Ovary (tissue), 10 donors: ENCODE measurements at places on chromosomes 1 and 21. TPM values are rescaled to one million over a fixed set of nuclear protein-coding genes. Genes with fewer than 3 reads are reported as not detected.

GRCh38 chr21:37346841-37347430, 19.6 kb upstream of the DYRK1A start:
- H3K27me3 ChIP-seq = peaks cover 3% of the 10 kb centered on the region
- H3K36me3 ChIP-seq = no peaks in the 10 kb centered on the region

DNA sequence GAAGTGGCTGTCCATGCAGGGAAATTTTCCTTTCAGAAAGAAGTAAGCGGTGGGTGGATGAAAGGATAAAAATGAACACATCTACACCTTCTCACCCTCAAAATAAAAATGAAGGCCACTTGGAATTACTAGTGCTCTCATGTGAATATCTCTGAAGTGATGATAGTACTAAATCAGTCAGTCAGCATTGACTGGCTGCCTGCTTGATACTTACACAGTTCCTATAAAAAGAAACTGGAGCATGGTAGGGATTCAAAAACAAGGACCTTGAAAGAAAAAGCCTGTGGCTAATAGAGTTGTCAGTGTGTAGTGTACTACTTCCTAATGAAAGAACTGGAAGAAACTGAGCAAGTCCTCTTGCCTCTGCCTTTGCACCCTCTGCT, 239.7 kb downstream of the HLX start:
- no peaks in the 10 kb centered on the region for H3K4me1 ChIP-seq
- no peak overlapping the region for H3K27ac ChIP-seq
- H3K4me3 ChIP-seq = no peak overlapping the region
- no peaks in the 10 kb centered on the region for H3K36me3 ChIP-seq
- no peaks in the 10 kb centered on the region for H3K27me3 ChIP-seq
- no peak for DNase-seq

- DNase-seq = no peak
- no peaks in the 10 kb centered on the region for H3K27me3 ChIP-seq
- no peak overlapping the region for H3K27ac ChIP-seq
- no peaks in the 10 kb centered on the region for H3K36me3 ChIP-seq
Observed at GRCh38 chr21:44907225-44907965, 13.3 kb downstream of the ITGB2 start.

The TEX38 gene
- total RNA-seq = not detected

- H3K4me3 ChIP-seq = no peak overlapping the region
- H3K27me3 ChIP-seq = no peaks in the 10 kb centered on the region
- DNase-seq = no peak
- no peaks in the 10 kb centered on the region for H3K36me3 ChIP-seq
- no peak overlapping the region for H3K27ac ChIP-seq
Observed at GRCh38 chr1:235416662-235417049, 49.4 kb downstream of the TBCE start.

- H3K4me1 ChIP-seq = peaks cover 11% of the 10 kb centered on the region
- H3K27ac ChIP-seq = no peak overlapping the region
- H3K4me3 ChIP-seq = no peak overlapping the region
- no peak for DNase-seq
Observed at GRCh38 chr1:38025233-38025632, 12.7 kb downstream of the UTP11 start.

GRCh38 chr1:84617349-84617748, 43.1 kb upstream of the CTBS start:
- H3K27ac ChIP-seq = no peak overlapping the region
- H3K27me3 ChIP-seq = no peaks in the 10 kb centered on the region
- no peaks in the 10 kb centered on the region for H3K36me3 ChIP-seq

GRCh38 chr1:225597926-225598575, 54.9 kb downstream of the ENAH start:
- DNase-seq = no peak
- H3K4me3 ChIP-seq = no peak overlapping the region
- H3K36me3 ChIP-seq = no peaks in the 10 kb centered on the region
- H3K27me3 ChIP-seq = no peaks in the 10 kb centered on the region

The GPX7 gene
- total RNA-seq = 10.3 TPM

The LAPTM5 gene
- total RNA-seq = 30.4 TPM

GRCh38 chr21:32523463-32523862, 61.9 kb downstream of the TCP10L start:
- no peaks in the 10 kb centered on the region for H3K36me3 ChIP-seq
- no peaks in the 10 kb centered on the region for H3K27me3 ChIP-seq
- H3K27ac ChIP-seq = no peak overlapping the region
- H3K4me3 ChIP-seq = no peak overlapping the region
- no peak for DNase-seq

- no peak overlapping the region for H3K4me3 ChIP-seq
- no peak overlapping the region for H3K27ac ChIP-seq
- H3K4me1 ChIP-seq = peaks cover 2% of the 10 kb centered on the region
- DNase-seq = no peak
- no peaks in the 10 kb centered on the region for H3K36me3 ChIP-seq
Observed at GRCh38 chr1:47941609-47942239, 55.5 kb downstream of the TRABD2B start.

GRCh38 chr1:79679916-79680315, 673.4 kb upstream of the ADGRL4 start:
- no peaks in the 10 kb centered on the region for H3K27me3 ChIP-seq
- no peaks in the 10 kb centered on the region for H3K36me3 ChIP-seq
- no peak overlapping the region for H3K4me3 ChIP-seq
- H3K27ac ChIP-seq = no peak overlapping the region
- H3K4me1 ChIP-seq = no peaks in the 10 kb centered on the region

The PCSK9 gene
- total RNA-seq = 0.52 TPM

- no peak overlapping the region for H3K4me3 ChIP-seq
- no peaks in the 10 kb centered on the region for H3K4me1 ChIP-seq
- no peaks in the 10 kb centered on the region for H3K27me3 ChIP-seq
- DNase-seq = no peak
Observed at GRCh38 chr1:221227872-221228337, 348.7 kb downstream of the HLX start.

- H3K27me3 ChIP-seq = no peaks in the 10 kb centered on the region
- H3K4me3 ChIP-seq = no peak overlapping the region
- H3K4me1 ChIP-seq = no peaks in the 10 kb centered on the region
- no peak for DNase-seq
Observed at GRCh38 chr1:10160907-10161490, 49.4 kb upstream of the KIF1B start.

DNA sequence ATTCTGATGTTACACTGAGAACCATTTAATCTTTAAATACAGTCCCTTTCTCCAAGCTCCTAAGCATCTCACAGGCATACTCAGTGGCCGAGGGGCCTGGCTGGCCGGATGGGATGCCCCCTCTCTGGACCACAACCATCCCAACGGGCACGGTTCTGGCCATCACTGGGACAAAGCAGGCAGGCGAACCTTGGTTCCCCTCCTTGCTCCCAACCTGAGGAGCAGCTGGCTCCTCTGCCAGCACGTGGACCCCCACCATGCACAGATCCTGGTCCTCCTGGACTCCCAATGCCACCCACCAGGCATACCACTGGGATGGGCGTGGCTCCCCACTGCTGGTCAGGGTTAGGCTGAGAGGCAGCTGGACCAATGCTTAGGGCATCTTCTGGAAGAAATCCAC, 19.8 kb upstream of the PRDM16 start:
- no peak overlapping the region for H3K27ac ChIP-seq
- no peaks in the 10 kb centered on the region for H3K4me1 ChIP-seq
- H3K36me3 ChIP-seq = no peaks in the 10 kb centered on the region
- DNase-seq = no peak
- H3K4me3 ChIP-seq = no peak overlapping the region

- H3K27me3 ChIP-seq = no peaks in the 10 kb centered on the region
- H3K36me3 ChIP-seq = no peaks in the 10 kb centered on the region
- peak overlapping the region; percentile 74 for H3K4me3 ChIP-seq
- H3K4me1 ChIP-seq = peaks cover 2% of the 10 kb centered on the region
Observed at GRCh38 chr21:14383596-14384180, 742 bp upstream of the HSPA13 start.

DNA sequence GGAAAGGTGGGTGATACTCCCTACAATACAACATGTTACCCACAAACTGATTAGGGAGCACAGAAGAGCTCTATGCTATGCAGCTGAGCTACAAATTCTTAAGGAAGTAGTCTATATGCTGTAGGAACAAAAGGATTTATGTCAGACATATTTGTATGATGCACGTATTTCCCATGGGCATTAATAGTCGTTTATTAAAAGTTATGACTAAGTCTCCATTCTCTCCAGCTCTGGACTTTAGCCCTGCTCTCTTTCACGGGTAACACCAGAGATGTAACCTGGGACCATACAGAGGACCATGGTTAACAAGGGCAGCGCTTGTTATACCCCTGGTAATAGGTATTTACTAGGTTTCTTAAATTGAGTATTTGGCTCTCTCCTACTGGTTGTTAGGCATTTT, 168.2 kb upstream of the C1orf105 start:
- H3K36me3 ChIP-seq = no peaks in the 10 kb centered on the region
- no peaks in the 10 kb centered on the region for H3K27me3 ChIP-seq
- H3K27ac ChIP-seq = no peak overlapping the region
- H3K4me3 ChIP-seq = no peak overlapping the region
- no peaks in the 10 kb centered on the region for H3K4me1 ChIP-seq
- DNase-seq = no peak

The S100A7 gene
- total RNA-seq = not detected

The AMY1C gene
- 24.8 TPM for total RNA-seq
